ENCODE measurements at places on chromosomes 3 and 15. TPM values are rescaled to one million over a fixed set of nuclear protein-coding genes. Genes with fewer than 3 reads are reported as not detected.

GRCh38 chr15:57747206-57747896, 40.8 kb downstream of the POLR2M start:
- peak; percentile 76 for DNase-seq

- DNase-seq = no peak
These were observed 613.3 kb upstream of the GOLIM4 start for GRCh38 chr3:168709073-168709472.

GRCh38 chr3:159818997-159819500, 169.6 kb upstream of the IL12A start:
- no peak for DNase-seq

DNA sequence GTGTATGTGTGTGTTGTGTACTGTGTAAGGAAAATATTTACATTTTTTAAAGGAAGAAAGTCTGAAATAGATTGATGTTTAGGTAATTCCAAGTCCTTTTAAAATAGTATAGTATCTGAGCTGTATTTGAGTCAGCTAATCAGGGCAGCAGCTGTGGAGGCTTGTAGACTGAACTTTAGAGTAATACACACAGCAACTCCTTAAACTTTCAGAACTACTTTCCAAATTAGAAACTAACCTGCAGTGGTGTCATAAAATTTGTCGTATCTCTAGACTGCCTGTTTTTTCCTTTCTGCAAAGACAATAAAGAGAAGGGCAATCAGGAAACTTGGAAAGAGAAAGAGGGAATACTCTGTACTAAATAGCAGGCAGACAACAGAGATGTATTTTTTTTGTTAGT, 391.0 kb upstream of the AZI2 start:
- no peak for DNase-seq

DNA sequence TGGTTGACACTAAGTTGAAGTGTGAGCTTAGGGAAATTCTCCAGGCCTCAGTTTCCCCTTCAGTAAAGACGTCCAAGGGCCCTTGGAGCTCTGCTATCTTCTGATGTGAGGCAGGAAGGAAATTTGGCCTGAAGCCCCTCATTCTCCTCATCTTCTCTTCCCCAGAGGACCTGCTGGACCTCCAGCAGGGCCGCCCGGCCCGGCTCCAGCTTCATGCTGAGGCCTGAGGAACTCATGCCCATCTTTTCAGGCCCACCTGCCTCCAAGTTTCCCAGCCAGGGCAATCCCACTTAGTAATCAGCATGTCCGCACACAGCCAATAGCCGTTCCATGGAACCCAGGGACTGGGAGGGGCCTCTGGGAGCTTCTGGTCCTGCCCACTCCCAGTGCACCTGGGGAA, 4.0 kb downstream of the LRRC15 start:
- no peak for DNase-seq

GRCh38 chr3:49703443-49703927, 14.1 kb downstream of the RNF123 start:
- peak; percentile 91 for DNase-seq

GRCh38 chr3:128351546-128351945, 115.1 kb downstream of the DNAJB8 start:
- no peak for DNase-seq

DNA sequence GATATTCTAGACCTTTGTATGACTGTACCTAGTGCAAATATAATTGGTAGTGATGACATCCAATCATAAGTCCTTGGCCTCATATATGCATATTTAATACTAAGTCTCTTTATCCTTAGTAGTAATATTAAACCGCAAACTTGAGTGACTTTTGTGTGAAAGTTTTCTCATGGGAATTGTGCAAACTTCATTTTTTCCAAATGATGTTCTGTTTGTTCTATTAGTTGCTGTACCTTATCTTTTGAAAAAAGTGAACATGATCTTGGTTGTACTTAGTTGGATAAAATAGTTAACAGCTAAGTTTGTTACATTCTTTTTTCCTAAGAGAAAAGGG, 43.2 kb downstream of the TMEM45A start:
- DNase-seq = no peak

- DNase-seq = no peak
These were observed 23.1 kb downstream of the B3GALNT1 start for GRCh38 chr3:161082063-161082462.

DNA sequence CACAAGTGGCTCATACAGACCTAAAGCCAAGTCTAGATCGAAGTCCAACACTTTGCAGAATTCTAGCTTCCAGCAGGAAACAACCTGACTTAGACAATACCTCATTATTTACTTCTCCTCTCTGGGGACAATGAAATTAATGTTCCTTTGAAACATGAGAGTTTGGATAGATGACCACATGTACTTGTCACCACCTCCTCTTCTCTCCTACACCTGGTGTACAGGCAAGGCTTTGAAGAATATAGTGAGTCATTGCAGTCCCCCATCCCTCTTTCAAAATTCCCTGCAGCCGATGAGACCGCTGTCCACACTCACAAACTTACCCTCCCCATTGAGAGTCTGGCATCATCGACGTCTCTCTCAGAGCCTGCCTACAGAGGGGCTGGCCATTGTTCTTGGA, 189.0 kb upstream of the HES1 start:
- no peak for DNase-seq

DNA sequence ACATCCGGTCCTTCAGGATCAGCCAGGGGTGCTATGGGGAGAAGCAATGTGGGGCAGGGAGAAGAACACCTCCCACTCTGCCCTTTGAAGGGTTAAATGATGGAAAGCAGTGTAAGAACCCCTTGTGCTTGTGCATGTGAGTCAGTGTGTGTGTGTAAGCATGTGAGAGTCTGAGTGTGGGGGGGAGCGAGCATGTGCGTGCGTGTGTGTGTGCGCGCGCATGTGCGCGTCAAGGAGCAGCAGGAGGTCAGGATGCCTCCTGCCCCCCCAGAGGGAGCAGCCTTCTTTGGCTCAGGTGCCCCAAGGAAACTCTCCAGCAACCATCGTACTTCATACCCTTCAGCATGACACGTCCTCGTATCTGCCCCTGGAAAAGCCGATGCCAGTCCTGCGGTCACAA, 30.3 kb downstream of the GALNT15 start:
- no peak for DNase-seq

- no peak for DNase-seq
These were observed 8.5 kb downstream of the KLHL18 start for GRCh38 chr3:47291158-47291753.

GRCh38 chr3:185702262-185703225, 116.4 kb downstream of the SENP2 start:
- DNase-seq = no peak

- no peak for DNase-seq
These were observed 7.3 kb downstream of the ACOX2 start for GRCh38 chr3:58529516-58530353.

- no peak for DNase-seq
These were observed 38.5 kb upstream of the DNAJC13 start for GRCh38 chr3:132378846-132379245.

DNA sequence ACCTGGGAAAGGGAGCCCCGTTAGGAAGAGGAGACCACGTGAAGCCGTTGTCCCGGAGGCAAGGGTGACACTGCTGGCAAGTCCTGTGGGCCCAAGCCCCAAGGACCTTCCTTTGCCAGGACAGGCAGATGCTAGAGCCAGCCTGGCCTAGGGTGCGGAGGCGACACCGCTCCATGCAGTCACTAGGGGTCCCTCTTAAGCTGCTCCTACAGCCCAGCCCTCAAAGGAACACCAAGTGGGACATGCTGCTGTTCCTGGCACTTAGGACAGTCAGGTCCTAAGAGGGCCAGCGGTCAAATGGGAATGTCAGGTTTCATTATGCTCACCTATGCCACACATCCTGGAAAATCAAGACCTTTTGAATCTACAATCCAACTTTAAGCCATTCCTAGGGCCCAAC, 59.7 kb downstream of the RPN1 start:
- no peak for DNase-seq

DNA sequence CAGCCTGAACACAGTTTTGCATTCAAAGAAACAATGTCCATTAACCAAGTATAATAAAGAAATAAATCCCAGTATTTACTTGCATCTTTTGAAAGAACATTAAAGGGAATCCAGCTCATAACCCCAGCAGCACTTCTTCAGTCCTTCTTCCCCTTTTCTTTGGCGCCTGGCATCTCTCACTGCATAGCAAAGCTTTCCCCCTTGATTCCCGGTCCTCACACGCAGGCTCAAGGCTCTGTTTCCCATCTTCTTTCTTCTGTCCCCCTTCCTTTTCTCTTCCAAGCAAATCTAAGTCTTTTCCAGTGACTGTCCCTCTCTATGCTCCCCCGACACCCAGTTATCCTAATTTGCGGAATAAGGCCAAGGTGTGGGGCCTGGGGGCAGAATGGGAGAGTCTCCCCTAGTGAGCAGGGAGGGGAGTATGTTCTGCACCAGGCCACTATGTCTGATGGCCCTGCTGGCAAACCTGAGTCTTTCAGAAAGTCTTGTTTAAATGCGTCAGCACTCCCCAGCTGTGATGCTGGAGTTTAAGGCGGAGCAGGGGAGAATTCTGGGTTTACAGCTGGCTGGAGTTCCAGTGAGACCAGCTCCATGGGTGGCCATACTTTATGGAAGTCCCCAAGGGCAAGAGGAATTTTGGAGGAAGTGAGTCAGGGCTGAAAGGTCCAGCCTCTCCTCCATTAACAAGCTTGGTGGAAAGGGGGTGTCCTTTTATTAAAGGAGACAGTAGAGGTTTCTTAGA, 42.1 kb downstream of the GOLGA6A start:
- DNase-seq = no peak

GRCh38 chr3:119236756-119237155, 3.9 kb downstream of the B4GALT4 start:
- DNase-seq = peak; percentile 70

DNA sequence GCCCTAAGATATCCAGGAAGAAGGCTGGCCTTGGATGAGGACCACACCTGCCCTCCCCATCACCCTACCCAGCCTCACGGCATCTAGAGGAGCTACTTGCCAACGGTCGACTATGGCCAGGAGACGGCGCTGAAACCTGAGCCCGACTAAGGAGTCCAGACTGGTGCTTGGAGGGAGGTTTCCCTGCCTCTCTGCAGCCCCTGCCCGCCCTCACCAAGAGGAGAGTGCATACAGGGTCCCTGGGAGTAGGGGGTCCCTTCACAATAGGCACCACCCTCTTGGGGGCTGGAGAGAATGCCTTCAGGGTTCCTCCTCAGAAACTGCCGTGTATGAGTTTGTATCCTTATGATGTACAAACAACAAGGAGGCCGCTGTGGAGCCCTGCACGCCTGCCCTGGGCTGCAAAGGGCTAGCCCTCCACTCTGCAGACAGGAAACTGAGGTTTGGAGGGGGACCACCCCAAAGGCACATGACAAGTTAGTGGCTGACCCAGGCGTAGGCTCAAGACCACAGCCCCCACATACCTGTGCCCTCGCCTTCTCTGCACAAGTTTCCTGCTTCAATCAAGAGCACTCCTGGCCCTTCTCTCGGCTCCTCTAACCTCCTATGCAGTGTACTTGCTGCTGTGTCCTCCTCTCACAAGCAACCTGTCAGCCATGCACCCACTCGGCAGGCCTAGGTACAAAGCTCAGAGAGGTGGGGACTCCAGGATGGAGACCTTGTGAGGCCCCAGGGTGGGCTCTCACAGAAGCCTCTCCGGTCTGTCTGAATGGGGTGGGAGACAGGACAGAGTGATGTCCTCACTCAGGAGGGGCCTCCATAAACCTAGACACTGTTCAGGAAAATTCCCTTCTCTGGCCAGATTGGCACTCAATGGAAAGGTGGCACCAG, 7.4 kb downstream of the KLF15 start:
- DNase-seq = no peak

GRCh38 chr3:57464801-57465200, 79.3 kb downstream of the DNAH12 start:
- DNase-seq = no peak

DNA sequence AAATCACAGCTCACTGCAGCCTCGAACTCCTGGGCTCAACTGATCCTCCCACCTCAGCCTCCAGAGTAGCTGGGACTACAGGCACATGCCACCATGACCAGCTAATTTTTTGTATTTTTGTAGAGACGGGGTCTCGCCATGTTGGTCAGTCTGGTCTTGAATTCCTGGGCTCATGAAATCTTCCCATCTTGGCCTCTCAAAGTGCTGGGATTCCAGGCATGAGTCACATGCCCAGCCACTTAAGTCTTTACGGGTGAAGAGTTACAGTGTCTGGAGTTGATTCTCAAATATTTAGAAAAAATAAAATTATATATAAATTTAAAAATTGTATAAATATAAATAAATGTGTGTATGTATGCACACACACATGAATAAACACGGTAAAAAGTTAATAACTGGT, 14.5 kb upstream of the KBTBD12 start:
- no peak for DNase-seq

- DNase-seq = no peak
These were observed 26.0 kb downstream of the TMEM158 start for GRCh38 chr3:45199837-45200648.

- DNase-seq = peak; percentile 76
These were observed 13.7 kb upstream of the PARP6 start for GRCh38 chr15:72285927-72286516.

GRCh38 chr15:85354948-85355347, 25.5 kb upstream of the AKAP13 start:
- DNase-seq = no peak

DNA sequence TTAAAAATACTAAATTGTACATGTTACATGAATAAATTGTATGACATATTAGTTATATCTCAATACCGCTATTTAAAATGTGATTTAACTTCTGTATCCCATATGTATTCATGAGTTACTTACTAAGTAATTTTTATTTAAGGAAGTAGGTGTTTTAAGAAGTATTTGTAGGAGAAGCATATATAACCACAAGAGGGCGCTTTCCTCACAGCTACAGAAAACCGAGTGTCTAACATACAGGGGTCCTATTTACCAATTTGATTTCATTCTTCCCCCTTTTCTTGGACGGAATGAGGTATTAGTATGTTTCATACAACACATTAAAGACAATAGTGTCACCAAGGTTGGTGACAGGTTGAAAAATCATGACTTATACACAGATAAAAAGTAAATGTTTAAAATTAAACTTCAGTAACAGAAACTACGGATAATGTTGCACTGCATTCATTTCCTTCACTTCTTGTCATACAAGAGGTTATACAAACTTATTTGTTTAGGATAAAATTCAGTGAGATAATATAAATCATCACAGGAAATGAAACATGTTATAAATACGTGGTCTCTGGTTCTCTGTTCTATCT, 253.6 kb downstream of the MAGI1 start:
- no peak for DNase-seq

- no peak for DNase-seq
These were observed 5.3 kb upstream of the TTLL13 start for GRCh38 chr15:90243943-90244639.

GRCh38 chr3:163056874-163057497, 1560.4 kb downstream of the OTOL1 start:
- peak; percentile 73 for DNase-seq

GRCh38 chr3:123660900-123661299, 76.0 kb upstream of the HACD2 start:
- DNase-seq = no peak

GRCh38 chr3:85706130-85706529, 747.3 kb downstream of the CADM2 start:
- no peak for DNase-seq

- DNase-seq = no peak
These were observed 924.3 kb upstream of the GBE1 start for GRCh38 chr3:82685761-82686160.

CELSR3 gene
- total RNA-seq = 15.2 TPM

SCAANT1 gene
- total RNA-seq = not detected

ATP8B4 gene
- 38.5 TPM for total RNA-seq

PLAAT1 gene
- not detected for total RNA-seq

SPSB4 gene
- total RNA-seq = 0.07 TPM

AHSG gene
- total RNA-seq = not detected

SLC33A1 gene
- 27.4 TPM for total RNA-seq

MINDY2 gene
- total RNA-seq = 10.1 TPM

GRM7 gene
- not detected for total RNA-seq

CLDN16 gene
- total RNA-seq = not detected

NLGN1 gene
- total RNA-seq = not detected

CCR9 gene
- not detected for total RNA-seq

ZPLD1 gene
- not detected for total RNA-seq

KLF15 gene
- 0.19 TPM for total RNA-seq

HOMER2 gene
- total RNA-seq = 32.1 TPM
